ENCODE measurements at places on chromosomes 16 and 17.

- DNase-seq, result no peak
Observed at GRCh38 chr17:2943981-2944380, 119.4 kb downstream of the OR1D5 start.

DNA sequence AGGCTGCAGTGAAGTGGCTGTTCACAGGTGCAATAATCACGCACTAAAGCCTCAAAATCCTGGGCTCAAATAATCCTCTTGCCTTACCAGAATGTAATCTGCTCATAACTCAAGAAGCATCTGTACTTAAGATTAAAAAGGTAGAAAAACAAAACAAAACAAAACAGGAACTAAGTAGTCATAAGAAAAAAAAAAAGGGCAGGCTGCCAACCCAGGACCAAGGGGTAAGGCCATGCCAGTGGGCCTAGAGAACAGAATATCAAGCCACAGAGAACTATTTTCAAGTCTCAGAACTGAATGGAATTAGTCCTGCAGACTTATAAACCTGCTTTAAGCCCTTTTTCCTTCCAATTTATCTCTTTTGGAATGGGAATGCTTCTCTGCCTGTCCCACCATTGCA is 64.8 kb upstream of the TBC1D3K start:
- no peak for DNase-seq

DNA sequence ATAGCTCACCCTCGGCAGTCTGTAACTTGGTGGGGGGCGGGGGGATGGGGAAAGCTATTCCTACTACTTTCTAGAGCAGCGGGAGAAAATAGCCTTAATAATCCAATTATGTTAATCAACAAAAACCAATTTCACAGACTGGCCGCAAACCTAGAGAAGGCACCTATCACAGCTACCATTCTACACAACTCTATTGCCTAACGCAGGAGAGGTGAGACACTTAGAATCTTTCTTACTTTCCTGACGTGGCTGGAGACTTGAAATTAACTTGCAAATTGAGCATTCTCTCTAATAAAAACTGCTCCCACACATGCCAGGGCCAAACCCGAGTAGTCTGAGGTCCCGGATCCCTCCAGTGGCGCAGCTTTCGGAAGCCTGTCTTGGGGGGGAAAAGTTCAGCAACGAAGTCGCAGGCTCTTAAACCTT is 794 bp downstream of the SMG6 start:
- no peak for DNase-seq

DNA sequence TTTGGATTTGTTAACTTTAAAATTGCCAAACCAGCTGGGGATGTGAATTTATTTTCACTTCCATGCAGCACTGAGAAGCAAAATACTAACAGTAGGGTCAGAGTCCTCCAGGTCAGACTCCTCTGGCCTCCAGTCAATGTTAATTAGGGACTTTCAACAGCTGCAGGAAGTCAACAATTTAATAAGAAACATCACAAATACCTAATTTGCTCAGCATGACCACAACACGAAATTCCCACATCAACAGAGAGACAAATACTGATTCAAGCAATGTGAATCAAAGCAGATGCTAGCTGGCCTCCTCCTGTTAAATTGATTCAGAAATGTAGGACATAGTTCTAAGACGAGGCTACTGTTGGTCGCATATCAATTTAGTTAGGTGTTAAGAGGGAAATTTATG is 111.7 kb downstream of the ABCA8 start:
- DNase-seq, result no peak

- DNase-seq, result no peak
Observed at GRCh38 chr17:76271669-76272540, 6.8 kb downstream of the UBALD2 start.

DNA sequence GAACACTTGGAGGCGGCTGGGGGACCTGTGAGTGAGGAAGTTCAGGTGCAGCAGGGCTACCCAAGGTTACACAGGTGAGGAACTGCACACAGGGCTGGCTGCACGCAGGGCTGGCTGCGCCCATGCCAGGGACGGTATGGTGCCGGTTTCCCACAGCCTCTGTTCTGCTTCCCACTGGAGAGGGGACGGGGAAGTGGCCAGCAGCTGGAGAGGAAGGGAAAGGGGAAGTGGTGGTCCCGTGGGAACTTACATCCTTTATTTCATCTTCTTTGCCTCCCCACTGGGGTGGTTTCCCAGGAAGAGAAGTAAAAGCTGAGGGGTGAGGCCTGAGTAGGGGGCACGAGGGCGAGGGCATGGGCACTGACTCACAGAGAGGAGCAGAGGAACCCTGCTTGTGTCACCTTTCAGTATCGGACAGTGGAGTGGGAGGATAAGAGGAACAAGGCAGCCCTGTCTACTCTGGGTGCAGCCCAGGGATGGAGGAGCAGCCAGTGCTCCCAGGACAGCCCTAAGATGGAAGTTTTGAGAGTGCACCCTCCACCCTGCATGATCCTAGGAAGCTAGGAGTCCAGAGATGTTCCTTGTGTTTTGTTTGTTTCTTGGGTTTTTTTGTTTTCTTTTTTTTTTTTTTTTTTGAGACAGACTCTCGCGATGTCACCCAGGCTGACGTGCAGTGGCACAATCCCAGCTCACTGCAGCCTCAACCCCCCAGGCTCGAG is 25.5 kb upstream of the CDH1 start:
- no peak for DNase-seq

- DNase-seq, result no peak
Observed at GRCh38 chr17:65173284-65173793, 36.2 kb downstream of the RGS9 start.

DNA sequence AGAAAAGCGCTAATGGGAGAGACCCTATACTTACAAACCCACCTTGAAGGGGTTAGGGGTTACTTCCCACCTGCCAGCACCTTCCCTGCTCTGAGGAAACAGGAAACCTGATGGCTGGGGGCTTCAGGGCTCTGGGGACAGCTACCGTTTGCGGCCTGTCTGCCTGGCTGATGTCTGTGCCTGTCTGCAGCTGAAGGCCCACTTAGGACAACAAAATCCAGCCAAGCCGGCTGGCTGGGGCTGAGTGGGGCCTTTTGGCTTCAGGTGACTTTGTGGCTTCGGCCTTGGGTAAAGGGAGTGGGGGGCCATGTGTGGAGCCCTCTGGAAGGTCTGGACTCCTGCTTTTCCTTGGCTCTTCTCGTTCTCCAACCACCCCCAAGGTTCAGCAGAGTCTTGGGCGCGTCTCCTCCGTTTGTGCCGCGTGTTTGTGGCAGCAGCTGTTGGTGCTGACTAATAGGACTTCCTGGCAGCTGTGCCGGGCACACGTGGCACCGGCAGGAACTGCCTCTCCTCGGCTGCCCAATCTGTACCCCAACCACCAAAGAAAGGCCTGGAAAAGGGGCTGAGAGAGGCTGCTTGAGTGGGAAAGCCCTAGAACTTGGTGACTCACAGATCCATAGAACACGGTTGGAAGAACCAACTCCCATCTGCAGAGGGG is 186.7 kb downstream of the MSI2 start:
- no peak for DNase-seq

- DNase-seq, result no peak
Observed at GRCh38 chr16:47780213-47780875, 319.2 kb downstream of the PHKB start.

- DNase-seq, result no peak
Observed at GRCh38 chr17:29855686-29856085, 74.3 kb downstream of the SSH2 start.

All from DMS 273 treated with DMSO at 0.1 percent for 48 hours (cell line).